Natural killer cell (primary cell): ENCODE measurements at places on chromosomes 3 and 15.

- DNase-seq = no peak
Observed at GRCh38 chr3:127061641-127062040, 78.7 kb downstream of the PLXNA1 start.

GRCh38 chr3:146159037-146159436 is 1.9 kb downstream of the PLOD2 start:
- no peak for DNase-seq

DNA sequence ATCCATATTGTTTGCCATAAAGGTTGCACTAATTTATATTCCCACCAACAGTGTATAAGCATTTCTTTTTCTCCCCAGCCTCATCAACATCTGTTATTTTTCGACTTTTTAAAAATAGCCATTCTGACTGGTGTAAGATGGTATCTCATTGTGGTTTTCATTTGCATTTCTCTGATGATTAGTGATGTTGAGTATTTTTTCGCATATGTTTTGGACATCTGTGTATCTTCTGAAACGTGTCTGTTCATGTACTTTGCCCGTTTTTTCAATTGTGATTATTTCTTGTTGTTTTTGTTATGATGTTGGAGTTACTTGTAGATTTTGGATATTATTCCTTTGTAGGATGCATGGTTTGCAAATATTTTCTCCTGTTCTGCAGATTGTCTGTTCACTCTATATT is 46.5 kb downstream of the TP63 start:
- no peak for DNase-seq

GRCh38 chr3:135310317-135310716 is 515.3 kb downstream of the EPHB1 start:
- DNase-seq = no peak

DNA sequence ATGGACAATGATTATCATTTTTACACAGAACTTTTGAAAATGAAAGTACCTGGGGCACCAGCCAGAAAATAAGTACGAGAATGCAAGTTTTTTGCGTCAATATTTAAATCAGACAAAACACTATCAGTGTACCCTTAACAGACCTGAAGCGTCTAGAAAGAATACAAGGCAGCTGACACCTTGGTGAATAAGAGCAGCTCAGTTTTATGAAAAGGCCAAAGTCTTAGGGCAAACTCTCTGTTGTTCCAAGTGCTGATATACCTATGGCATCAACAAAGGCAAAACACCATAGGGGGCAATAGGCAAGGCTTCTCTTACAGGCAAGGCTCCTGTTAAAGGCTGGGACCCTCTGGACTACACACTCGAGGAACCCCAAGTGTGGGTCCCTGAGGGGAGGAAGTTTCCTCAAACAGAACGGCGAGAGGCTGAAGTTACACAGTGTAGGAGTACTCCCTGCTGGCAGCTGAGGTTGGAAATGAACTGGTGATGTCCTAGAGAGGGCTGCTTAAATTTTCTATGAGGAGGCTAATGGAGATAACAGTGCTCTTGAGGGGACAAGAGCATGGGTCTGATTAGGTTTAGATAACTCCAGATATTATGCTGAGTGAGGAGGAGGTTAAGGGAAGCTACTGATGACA is 291.0 kb downstream of the TIGIT start:
- DNase-seq = no peak

GRCh38 chr3:101217472-101218245 is 102.7 kb downstream of the IMPG2 start:
- DNase-seq = no peak

DNA sequence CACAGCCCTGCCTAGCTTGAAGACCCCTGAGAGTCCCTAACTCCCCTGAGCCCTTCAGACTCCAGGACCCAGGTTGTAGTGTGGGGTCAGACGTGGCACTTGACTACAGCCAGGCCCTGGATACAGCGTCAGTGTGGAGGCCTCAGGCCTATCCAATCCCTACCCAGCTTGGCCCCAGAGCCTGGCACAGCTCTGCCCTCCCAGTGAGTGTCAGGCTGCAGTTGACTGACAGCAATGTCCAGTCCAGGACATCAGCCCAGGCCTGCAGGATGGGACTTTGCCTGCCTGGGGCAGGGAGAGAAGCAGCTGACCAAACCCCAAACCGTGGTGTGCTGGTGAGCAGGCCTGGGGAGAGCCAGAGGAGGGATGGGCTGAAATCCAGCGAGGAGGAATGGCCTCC is 27.3 kb downstream of the KLF13 start:
- no peak for DNase-seq

DNA sequence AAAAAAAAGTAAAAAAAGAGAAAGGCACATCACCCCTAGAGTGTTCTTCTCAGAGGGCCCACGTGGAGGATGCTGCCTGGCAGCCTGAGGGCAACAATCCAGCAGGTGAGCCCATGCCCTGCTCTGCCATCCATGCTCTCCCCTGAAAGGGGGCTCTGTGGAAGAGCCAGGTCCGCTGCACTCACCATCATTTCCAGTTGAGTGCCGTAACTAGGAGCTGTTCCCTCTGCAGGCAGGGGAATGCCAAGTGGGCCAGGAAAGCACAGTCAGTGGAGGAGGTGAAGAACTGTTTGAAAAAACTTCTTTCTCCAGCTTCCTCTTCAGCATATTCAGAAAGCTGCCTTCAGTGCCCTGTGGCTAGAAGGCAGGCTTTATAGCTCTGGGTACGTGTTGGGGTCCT is 84.1 kb downstream of the ABHD5 start:
- DNase-seq = no peak

DNA sequence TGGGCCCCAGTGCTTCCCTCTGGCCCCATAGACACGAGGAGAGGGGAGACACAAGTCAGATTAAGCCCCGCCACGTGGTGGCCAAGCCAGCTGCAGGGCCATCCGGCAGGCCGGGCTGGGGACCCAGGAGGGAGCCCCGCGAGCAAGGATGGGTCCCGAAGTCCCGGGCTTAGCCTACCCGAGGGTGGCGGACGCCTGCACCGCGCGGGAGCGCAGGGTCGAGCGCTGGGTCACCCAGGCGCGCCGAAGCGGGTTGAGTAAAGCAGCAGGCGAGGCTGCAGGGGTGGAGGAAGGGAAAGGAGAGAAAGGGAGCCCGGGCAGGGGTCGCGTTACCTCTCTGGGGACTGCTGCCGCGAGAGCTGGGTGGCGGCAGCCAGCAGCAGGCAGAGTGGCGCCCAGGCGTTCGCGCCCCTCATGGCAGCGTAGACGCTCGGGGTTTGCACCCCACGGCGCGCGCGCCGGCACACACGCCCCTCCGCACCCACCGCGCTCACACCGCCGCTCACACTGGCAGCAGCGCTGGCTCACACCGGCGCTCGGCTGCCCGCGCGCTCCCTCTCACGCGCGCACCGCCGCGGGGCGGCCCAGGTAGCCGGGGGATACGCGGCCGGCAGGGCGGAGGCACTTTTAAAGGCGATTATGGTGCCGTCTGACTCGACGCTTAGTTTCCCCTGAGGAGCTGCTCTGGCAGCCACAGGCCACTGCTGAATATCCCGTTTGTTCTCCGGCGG is at the start of gene PCOLCE2:
TSS of gene PCOLCE2 (minus strand) at position 603 of the 731 bp plus-strand sequence. CDS start at position 416, 187 bp downstream.
- peak; percentile 7 for DNase-seq

- no peak for DNase-seq
Observed at GRCh38 chr3:131702146-131702545, 199.4 kb upstream of the MRPL3 start.

DNA sequence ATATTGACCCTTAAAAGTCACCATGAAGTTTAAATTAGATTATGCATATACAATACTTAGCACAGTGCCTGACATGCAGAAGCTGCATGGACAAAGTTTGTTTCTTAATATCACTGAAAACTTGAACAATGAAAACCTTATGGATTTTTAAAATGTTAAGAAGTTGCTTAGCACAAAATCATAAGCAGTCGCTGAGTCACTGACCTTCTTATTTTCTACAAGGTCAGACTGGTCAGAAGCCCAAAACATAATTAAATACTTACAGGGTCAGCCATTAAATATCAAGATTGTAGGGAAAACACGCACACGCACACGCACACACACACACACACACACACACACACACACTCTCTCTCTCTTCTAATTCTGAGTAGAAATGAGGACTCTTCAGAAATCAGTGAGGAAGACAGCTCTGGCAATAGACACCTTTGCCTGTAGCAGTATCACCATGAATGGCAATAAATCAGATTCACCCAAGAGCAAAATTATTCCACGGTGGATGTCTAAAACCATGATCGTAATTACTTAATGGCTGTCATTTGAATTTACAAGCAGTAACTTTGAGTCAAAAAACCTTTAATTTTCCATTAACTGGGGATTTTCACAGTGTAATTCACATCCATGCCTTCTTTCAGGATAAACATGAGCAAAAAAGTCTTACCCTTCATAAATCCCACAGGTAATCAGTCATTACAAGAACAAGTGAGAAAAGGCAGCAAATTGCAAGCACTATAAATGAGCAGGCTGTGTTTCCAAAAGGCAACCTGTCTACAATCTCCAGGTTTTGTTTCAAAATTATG is 147.5 kb downstream of the OSBPL10 start:
- no peak for DNase-seq

DNA sequence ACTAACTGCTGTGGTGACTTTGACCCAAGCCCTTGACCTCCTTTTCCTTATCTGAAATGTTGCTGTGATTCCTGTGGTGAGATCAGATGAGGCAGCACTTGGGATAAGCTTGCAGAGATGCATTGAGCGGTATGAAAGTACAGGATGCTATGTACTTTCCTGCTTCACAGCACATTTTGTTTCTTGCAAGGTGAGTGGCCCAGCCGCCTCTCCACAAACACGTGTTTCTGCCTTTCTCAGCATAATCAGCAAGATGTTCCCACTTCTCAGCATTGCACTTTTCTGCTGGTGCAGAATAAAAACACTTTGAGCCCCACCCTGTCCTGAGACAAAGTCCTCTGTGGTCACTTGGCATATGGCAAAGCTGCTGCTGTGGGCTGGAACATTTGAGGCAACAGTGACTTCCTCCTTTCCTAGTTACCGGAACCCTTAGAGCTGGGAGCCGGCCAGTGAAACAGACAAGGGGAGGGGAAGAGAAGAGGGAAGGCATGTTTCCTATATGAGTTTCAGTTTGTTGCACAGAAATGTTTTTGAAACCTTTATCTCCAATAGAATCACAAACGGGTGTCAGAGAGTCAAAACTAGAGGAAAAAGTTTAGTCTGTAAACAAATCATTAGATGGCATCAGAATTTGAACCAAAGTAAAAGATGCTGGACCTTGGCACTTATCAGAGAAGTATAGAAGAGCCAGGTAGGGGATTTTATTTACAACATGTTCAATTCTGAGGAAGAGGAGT is 5.0 kb downstream of the NUDT16 start:
- DNase-seq = no peak

DNA sequence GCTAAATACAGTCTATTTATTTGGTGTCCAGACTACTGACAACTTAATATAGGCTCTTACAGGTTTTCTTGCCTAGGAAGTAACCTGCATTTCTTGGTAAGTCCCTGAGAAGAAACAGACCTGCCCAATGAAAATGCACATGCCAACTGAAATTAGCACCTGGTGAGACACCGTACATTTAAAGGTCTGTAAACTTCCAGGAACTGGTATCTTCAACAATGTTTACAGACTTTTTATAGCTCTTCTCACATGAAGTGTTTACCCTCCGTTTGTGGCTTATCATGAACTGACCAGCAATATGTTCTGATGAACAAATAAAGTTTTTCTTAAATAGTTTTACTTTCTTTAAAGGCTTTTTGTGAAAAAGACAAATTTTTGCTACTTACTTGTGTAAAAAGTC is 93.3 kb downstream of the PCCB start:
- no peak for DNase-seq

- no peak for DNase-seq
Observed at GRCh38 chr3:131738095-131738494, 235.3 kb upstream of the MRPL3 start.

DNA sequence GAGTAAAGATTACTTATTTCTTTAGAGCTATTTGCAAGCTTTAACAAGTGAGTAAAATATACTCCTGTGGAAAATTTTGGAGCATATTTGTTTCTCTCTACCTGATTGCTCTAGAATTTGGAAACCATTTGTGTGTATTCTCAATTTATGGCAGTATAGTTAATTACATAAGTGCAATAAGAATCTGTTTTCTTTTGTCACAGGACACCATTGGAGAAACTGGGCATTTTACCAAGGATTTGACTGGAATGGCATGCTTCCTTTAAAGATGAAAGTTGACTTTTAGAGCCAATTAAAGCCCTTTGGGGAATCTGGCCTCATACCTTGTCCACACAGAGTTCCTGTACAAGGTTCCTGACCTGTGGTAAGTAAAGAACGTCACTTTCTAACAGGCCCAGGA is 38.4 kb downstream of the PAQR5 start:
- DNase-seq = no peak

DNA sequence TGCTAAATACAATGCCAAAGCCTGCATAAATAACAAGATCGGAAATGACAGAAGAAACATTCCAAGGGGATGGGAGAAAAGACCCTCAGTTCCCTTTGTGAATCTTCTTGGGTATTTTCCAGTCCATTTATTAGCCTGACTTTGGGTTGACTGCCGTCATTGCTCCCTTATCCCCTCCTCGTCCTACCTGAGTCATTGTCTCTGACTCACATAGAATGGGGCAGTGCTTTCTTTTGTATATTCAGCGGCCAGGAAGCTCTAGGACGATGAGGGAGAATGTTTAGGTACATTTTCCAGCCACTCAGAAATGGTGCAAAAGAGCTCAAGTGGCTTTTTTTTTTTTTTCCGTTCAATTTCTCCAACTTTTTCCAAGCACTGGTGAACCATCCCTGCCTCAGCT is 71.6 kb downstream of the KAT2B start:
- DNase-seq = no peak

- DNase-seq = peak; percentile 26
Observed at GRCh38 chr3:141557961-141558706, 71.3 kb downstream of the RASA2 start.

DNA sequence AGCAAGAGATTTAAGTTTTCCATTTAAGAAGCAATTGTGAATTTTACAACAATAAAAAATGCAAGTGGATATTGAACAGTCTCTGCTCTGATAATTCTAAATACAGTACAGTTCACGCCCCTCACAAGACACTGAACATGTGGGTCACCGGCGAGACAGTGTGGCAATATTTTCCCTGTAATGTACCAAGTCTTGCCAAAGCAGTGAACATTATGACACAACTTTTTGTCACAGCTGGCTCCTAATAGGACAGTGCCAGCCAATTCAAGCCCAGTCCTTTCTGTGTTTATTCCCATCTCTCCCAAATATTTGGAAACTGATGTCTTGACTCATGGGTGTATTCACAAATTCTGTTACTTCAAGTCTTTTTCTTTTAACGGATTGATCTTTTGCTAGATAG is 62.3 kb downstream of the PPARG start:
- no peak for DNase-seq

GRCh38 chr15:36653851-36654250 is 74.4 kb downstream of the CDIN1 start:
- no peak for DNase-seq

DNA sequence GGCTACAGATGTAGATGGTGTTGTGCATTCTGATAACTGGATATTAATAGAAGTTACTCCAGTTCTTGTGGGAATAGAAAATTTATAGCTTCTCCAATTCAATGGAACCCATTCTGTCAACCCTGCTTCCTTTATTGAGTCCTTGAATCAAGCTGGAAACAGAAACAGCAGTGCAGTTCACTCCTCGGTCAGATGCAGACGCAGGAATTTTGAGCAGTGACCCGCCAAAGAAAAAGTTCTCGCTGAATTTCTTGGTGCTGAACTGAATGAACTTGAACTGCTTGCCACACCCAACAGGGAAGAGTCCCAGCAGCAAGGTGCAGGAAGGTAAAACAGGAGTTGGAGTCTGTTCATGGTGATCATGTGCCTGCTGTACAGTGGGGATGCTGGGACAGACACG is 10.3 kb downstream of the HRH1 start:
- DNase-seq = no peak
